ENCODE measurements at places on chromosomes 12 and 14.
A peak's percentile ranks its signal among the peaks of the same experiment; 100 is the strongest.

DNA sequence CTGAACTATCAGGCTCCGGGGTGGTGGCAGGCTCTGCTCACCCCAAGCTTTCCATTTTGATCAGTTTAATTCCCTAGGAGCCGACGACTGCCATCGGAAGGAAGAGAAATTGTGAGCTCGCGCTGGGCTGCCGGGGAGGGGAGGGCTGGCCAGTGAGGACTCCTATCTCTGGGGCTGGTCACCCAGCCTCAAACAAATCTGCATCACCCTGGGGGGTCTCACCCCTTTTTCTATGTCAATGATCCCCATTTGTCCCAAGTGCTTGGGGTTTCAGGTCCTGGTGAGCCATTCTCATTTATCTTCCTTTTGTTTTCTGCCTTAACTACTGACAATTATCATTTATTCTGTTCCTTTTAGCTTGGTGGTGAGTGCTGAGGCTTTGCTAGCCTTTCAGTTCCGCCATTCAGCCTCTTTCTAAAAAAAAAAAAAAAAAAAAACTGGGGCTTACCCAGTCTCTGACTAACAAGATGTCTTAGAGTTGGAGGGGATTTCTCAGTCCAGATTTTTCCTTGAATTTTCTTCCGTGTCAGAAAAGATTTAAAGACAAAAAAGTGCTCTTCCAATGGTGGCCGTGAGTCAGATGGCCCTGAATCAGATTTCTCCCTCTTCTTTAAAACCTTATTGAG is 22.8 kb upstream of the USP44 start:
- no peak for DNase-seq

GRCh38 chr12:25734529-25735180 is 181.6 kb upstream of the LMNTD1 start:
- DNase-seq = no peak

GRCh38 chr12:33639975-33640374 is 200.4 kb upstream of the SYT10 start:
- no peak for DNase-seq

GRCh38 chr14:21978184-21978998 is 304.8 kb upstream of the OR4E1 start:
- DNase-seq = peak; percentile 47

- DNase-seq = no peak
These were observed 38.2 kb downstream of the SERPINA3 start for GRCh38 chr14:94650444-94650775.

GRCh38 chr12:109393437-109394345 is 46.0 kb downstream of the MYO1H start:
- peak; percentile 60 for DNase-seq

GRCh38 chr12:113149361-113150150 is at the start of gene CFAP73:
Gene CFAP73 (plus strand): TSS chr12:113149724. CDS start chr12:113149858, 134 bp downstream.
- DNase-seq = no peak

- DNase-seq = no peak
These were observed 25.8 kb upstream of the ACTN1 start for GRCh38 chr14:69004731-69005431.

- peak; percentile 54 for DNase-seq
These were observed 120.1 kb upstream of the MAX start for GRCh38 chr14:65222440-65222858.

DNA sequence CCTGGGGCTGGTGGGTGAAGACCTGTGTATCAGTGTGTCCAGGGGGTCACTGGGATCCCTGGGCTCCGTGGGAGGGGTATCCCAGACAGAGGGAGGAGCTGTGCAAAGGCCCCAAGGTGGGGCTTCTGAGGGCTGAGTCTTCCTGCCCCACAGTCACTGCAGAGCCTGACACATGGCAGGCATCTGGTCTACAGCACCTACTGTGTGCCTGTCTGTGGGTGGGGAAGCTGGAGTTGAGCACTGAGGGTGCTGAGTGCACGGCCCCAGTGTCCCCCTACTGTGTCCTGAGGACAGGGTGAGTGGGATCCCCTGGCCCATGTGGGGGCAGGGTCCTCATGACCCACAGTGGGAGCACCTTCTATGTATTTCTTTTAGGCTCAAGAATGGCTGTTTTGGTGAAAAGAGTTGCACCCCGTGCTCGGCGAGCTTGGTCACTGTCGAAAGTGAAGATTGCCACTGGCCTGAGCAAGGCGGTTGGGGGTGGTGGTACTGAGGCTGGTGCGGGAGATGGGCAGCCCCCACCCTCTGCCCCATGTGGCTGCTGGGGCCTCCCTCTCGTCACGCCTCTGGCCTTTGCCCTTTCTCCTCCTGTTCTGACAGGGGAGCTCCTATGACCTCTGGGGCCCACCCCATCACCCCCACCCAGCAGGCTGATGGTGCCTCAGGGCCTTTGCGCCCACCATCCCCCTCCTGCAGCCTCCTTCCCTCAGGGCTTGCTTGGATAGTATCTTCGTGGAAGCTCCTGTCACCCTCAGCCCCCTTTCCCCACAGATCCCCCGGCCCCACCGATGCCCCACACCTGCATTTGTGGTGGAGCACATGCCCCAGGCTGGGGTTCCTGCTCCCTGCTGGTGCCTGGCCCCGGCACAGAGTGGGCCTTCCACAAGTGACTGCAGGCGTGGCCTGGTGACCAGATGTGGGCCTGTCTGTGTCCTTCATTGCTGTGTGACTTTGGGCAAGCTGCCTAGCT is 55.8 kb downstream of the BEGAIN start:
- DNase-seq = no peak

Data from hematopoietic multipotent progenitor cell treated with erythropoietin and hydrocortisone succinate and interleukin-3 and kit ligand, for 15 days (in vitro differentiated cells).